Stimulated activated CD8-positive, alpha-beta memory T cell treated with anti-CD3 and anti-CD28 coated beads, Interleukin-12 subunit alpha, Interleukin-12 subunit beta, amount 100 ng/mL, for 1 hour (primary cell): ENCODE measurements at places on chromosomes 2 and 18.

DNA sequence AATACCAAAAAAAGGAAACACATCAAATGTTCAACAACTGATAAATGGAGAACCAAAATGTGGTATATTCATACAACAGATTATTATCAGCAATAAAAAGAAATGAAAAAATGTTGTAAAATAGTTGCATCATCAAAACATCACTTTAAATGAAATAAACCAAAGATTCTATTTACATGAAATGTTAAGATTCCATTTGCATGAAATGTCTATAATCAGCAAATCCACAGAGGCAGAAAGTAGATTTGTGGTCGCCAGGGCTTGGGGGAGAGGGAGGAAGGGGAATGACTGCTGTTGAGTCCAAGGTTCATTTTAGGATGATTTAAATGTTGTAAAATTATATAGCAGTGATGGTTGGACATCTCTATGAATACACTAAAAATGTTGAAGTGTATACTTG is 181.9 kb downstream of the RTP5 start:
- no peak for DNase-seq

DNA sequence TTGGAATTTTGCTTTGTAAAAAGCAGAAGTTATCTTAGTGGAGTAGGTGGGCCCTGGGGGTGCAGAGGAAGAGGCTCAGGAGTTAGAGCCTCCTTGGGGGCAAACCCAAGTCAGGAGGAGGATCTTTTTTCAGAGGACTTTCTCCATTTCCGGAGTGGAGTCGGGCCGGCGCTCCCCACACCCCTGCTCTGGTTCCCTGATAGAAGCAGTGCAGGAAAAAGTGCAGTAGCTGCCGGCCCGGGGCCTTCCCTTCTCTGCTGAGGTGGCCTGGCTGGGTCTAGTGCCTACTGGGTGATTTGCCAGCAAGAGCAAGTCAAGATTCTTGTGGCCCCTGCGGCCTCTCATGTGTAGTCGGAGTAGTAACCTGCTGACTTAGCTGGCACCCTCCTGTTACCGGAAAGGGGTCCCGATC is 124.2 kb upstream of the HS6ST1 start:
- no peak for DNase-seq

DNA sequence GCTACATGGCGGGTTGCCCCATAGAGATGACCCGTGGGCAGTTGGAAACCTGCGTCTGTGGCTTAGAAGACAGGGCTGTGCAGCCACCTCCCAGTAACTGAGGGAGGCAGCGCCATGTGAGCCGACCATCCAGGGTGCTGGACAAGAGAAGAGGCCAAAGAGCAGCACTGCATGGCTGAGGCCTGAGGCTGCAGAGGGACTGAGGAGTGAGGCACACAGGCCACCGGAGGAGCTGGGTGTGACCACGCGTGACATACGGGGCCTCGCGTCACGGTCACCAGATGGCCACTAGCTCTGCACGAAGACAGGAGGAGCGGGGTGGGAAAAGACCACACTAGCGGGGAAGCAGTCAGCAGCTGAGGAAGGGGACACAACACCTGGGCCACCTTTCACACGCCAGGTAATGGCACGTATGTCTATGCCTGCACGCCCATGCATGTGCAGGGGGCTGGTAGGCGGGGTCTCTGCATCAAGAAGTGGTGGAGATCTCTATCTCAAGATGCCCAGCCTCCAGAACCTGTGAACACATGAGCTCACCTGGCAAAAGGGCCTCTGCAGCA is 61.4 kb downstream of the NDUFA10 start:
- no peak for DNase-seq

GRCh38 chr18:11994703-11995444 is 13.6 kb downstream of the IMPA2 start:
- DNase-seq = no peak

- DNase-seq = no peak
Observed at GRCh38 chr2:24363301-24363700, 3.0 kb upstream of the ITSN2 start.

- DNase-seq = no peak
Observed at GRCh38 chr2:3406501-3406900, 27.0 kb downstream of the TRAPPC12 start.

- DNase-seq = no peak
Observed at GRCh38 chr2:2183717-2184116, 147.4 kb downstream of the MYT1L start.

DNA sequence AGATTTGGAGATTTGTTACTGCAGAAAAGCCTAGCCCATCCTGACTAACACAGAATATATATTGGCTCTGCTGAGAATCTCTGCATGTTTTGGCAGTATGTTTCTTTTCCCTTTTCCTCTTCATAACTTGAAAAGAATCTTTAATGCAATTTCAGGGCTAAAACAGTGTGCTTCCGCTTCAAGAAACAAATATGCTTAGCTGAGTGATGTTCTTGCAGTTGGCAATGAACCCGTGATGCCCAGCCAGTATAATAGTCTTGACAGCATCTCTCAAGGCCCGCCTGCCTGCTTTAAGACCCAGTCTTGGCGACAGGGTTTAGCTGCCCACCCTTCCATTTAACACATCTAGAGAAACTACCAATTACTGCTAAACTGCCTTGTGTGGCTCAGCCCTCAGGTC is 184.5 kb downstream of the INO80D start:
- DNase-seq = no peak

DNA sequence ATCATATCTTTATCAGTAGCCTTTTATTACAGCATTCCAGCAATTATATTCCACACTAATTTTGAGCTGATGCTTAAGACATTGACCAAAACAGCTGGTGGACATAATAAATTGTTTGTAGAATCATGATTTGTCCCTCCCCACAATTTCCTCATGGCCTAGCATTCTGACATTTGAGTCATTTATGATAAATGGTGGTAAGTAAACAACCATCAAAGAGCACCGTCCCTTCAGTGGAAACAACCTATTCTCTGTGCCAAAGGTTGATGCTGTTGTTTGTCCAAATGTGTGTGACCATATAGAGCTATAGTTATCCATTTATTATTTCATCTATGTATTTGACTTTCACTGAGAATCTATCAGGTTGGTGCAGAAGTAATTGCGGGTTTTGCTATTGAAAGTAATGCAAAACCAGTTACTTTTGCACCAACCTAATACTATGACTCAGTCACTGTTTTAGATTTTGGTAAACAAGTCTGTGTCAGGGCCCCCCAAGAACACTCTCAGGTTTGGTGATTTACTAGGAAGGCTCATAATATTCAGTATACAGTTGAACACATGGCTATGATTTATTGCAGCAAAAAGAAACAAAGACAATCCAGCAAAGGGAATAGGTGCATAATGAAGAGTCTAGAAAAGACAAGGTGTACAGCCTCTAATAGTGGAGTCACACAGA is 608.7 kb upstream of the REG3G start:
- DNase-seq = no peak

DNA sequence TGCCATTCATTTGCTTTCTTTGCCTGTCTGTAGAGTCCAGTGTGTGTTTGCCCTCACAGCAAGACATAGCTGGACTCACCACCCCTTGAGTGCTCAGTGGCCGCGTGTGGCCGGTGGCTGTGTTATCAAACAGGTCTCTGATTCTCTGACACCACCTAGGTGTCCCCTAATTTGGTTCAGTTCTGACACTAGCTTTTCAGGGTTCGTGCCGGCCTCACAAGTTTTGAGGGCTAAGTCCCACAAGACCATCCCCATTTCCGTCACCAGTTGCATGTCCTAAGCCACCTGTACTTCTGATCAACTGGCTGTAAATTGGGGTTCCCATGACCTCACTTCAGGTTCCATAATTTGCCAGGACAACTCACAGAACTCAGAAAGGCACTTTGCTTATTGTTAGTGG is 23.5 kb downstream of the NCK2 start:
- DNase-seq = no peak

DNA sequence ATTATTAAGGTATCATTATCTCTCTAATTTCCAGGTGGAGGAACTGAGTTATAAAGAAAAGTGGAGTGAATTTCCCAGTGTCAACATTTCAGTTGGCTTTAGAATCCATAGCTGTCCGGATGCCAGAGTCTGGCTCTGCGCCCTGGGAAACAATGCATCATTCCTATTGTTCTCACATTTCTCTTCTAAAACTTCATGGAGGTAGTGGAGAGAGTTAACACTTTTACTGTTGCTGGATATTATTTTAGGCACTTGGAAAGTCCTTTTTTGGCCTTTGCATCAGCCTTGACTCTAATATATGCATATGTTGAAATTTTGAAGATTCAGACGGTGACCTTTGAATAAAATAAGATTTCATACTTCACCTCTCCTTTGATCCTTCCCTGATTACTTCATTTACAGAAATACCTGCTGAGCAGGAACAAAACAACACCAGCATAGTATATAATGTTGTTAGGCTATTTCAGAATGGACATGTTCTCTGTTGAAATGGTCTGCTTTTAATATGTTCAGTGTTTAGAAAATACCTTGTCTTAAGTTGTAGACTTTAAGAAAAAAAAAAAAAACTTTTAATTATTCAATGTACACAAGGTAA is 148.8 kb downstream of the EPHA4 start:
- DNase-seq = no peak

DNA sequence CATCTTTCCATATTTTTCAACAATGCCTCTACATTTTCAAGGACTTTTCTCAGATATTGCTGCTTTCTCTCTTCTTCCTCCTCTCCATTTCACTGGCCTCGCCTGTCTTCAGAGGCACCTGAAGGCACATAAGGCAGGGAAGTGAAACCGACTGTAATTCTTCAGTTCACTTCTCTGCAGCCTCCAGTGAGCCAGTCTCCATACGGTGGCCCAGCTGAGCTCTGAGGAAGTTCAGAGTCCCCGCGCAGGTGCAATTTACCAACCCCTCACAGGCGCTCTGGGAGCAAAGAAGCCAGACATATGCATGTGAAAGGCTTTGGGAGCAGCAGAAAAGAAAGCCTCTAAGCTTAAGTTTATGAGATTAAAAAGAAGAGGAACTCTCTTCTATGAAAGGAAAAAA is 12.4 kb downstream of the KLHL14 start:
- no peak for DNase-seq

GRCh38 chr2:111173338-111173737 is 52.6 kb downstream of the BCL2L11 start:
- DNase-seq = no peak

DNA sequence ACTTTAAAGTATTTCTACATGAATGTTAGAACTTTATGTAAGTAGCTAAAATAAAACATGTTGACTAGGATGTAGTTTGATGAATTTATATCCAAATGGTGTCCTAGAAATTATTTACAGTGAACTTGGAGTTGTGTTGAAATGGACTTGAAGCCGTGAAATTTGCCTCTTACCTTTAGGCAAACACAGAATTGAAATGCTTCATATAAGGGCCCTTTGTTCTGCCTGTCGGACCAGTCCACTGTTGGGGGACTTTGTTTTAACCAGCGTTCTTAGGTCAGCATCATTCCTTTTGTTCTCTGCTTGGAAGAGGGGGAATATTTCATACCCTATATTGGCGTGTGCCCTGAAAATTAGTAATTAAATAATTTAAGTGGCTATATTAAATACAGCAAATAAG is 18.3 kb downstream of the RAB12 start:
- DNase-seq = no peak

DNA sequence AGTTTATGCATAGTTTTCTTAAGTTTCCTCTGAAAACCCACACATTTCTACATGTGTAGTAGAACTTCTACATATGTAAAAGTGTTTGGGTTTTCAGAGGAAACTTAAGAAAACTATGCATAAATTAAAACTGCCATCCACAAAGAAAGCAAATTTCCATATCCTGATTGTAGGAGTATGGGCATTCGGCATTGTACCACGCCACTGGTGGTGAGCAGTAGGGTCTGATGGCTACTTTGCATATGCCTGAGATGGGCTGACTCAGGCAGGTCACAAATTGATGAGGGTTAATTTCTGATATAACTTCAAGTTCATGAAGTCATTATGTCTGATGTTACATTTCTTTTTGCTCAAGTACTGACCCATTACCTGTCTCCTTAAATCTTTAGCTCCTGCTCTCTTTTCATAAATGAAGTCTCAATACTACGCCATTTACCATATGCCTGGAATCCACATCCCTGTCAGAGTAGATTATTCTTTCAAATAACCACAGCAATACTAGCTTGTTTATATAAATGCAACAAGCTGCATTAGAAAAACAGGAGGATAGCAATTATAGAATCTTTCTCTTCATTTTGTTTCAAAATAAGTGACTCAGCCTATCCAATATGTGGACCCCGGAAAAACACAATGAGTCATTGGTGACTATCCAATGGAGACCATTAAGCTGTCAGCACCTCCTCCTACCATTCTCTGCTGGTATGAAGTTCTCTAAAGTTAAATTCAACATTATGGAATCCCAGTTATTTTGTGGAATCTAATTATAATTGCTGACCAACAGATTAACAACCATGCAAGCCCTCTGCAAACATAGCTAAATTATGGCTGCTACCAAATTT is 355.2 kb upstream of the UBE2E3 start:
- DNase-seq = no peak

DNA sequence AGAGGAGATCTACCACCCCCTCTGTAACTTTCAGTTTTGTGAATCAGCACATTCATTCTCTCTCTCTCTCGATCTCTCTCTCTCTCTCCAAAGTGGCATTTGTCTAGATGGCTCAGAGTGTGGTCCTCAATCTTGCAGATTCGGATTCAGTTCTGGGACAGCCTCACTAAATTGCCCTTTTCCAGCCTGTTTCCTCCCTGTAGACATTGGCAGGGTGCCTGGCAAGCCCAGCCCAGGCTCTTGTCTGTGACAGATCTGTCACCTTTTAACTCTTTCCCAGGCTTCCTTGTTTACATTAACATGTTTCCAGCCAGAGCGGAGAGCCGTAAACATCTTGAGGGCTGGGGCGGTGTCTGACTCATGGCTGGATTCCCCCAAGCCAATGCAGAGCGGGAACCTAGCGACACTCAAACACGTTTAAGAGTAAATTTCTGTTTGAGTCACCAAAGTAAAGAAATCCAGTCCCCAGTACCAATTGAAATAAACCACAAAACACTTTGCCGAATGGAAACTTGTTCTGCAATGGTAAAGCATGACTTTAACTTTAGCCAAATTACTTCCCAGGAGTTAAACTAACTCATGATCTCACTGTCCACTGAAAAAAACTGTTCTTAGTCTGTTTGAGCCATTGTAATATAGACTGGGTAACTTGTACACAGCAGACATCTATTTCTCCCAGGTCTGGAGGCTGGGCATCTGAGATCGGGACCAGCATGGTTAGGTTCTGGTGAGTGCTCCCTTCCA is 6.6 kb upstream of the CYP27C1 start:
- DNase-seq = no peak

- no peak for DNase-seq
Observed at GRCh38 chr2:213080969-213081617, 70.3 kb downstream of the IKZF2 start.

DNA sequence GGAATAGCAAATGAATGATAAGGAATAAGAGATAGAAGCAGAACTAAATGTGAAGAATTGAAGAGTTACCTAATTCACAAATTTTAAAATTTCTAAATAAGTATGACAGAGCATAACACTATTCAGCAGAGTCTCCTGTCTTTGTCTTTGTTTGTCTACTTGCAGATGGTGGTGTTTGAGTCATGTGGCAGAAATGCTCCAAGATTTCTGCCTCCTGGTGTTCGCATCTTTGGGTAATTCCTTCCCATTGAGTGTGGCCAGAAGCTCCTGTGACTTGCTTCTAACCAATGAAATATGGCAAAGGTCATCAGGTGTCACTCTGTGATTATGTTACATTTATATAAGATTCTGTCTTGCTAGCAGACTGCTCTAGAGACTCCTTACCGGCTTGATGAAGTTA is 45.6 kb upstream of the GALNT3 start:
- DNase-seq = no peak
